ENCODE measurements at places on chromosomes 2 and 18.

DNA sequence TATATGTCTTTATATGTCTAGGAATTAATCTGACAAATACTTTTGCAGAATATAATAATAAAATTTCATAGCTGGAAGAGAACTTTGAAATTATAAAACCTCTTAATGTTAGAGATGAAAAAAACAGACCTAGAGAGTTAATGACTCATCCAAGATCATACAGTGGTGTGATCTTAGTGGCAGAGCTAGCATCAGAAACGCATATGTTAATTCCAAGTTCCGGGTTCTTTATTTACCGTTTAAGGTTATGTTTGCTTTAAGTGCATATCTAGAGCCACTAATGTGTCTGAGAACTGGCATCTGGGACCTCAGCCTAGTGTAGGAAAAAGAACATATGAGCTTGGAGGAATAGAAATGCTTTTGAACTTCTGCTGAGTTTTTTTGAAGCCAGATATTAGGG is 24.3 kb downstream of the CERS6 start:
- DNase-seq, result no peak

DNA sequence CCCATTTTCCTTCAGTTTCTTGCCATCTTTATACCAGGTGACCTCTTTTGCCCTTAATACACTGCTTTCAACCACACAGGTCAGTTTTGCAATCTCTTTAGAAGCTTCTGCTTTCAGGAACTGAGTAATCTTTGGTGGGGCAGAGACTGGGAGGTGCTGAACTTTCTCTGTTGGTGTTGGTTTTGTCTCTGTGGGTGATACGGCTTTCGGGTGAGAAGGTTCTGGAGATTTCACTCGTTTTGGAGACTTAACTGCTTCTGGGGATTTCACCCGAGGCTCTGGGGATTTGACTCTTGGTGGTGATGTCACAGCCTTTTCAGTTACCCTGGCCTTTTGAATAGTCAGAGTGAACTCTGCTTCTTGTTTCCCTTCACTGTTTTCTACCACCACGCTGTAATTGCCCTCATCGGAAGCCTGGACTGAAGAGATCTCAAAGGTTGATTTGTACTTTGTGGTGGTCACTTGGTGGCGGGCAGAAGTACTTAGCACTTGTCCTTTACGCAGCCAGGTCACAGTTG is 50.4 kb downstream of the PLEKHA3 start:
- DNase-seq, result no peak

GRCh38 chr18:79540161-79540903 is 139.3 kb upstream of the CTDP1 start:
- DNase-seq, result no peak

DNA sequence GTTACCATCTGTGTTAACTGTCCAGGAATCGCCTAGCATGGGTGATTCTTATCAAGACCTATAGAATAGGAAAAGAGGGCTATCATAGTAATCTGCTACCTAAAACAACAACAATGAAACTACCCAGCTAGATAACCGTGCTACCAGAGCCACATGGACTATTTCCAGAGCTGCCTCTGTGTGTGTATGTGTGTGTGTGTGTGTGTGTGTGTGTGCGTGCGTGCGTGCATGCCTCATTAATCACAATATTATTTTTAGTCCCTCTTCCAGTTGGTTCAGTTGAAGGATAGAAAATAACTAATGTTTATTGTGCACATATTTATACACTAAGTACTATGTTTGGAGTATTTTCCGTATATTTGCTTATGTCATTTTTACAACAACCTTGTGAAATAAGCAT is 201.1 kb downstream of the SP3 start:
- DNase-seq, result no peak

DNA sequence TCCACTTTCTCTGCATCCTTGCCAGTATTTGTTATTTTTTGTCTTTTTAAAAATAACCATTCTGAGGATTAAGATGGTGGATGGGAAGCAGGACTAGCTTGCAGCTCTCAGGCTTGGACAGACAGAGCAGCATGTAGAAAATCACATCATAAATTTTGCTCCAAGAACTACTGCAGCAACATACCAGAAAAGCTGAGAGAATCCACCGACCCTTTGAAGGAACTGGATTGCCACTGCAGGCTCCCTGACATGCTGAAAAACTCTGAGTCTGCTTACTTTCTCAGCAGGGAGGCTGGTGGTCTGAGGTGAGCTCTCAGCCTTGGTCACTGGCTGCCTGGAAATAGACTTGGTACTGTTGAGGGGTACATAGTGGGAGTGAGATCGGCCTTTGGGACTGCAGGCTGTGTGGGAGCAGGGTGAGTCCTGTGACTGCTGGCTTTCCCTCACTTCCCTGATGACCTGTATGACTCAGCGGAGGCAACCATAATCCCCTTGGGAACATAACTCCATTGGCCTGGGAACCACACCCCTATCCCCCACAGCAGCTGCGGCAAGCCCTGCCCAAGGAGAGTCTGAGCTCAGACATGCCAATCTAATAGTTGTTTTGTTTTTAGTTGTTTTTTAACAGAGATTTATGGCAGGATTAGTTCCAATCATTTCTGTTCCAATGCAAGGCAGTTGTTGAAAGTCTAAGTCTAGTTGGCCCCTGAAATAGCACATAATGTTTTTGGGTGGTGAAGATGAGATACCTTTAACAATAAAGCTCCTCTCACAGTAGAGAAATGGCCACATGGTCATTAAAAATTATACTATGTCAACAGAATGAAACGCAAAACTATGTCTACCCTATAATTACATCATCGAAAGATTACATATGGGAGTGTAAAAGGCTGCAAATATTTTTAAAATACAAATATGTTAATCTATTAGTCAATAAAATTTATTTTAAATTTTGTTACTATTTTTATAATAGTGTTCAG is 414.2 kb upstream of the CHAC2 start:
- DNase-seq, result no peak

- no peak for DNase-seq
These were observed 12.2 kb downstream of the SPATA3 start for GRCh38 chr2:231008131-231008530.

DNA sequence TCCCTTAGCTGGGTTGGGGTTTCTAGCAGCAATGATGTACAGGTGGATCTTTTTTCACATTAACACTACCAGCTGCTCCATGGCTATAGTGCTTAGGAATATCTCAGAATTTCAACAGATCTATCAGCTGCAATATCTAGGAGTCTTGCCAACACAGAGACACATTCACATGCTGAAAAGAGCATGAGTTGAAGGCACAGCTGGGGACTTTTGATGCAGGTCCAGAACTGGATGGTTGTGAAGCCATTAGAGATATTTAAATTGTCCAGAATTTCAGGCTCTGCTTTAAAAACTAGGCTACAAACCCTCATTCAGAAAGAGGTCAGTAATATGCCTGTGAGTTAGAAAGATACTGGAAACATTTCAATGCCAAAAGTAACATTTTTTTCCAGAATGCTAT is 122.2 kb upstream of the CCDC195 start:
- DNase-seq, result peak; percentile 91

DNA sequence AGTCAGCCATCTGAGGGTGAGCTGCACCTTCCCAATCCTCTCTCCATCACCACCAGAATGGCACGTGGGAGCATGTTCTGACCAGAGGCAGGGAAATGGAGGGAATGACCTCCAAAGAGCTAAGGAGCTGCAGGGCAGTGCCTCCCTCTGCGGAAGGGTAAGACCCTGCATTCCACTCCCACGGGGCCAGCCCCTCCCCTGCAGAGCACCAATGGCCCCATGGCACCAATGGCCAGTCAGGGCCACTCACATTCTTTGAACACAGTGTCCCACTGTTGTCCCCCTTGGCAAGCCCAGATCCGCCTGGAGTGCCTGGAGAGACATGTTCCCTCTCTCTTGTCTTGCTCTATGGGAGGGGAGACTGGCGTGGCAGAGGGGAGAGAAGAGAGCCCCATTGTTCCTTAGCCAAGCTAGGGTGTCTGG is 164.4 kb downstream of the TNS1 start:
- no peak for DNase-seq

DNA sequence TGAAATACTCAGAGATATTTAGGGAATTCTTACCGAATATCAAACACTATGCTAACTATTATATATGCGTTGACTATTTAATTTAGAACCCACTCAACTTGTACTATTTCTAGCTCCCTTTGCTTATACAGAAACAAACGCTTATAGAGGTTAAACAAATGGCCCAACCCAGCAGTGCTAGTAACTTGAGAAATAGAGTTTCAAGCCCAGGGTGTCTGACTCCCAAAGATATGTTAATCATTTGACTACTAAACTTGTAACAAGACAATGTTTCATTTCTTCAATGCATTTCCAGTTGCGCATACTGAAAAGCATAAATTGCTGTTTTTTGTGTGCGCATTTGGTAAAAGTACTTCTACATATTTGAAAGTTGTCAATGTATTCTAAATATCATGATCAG is 310.3 kb downstream of the GALNT13 start:
- DNase-seq, result no peak

GRCh38 chr2:20108655-20109396 is 57.4 kb upstream of the LAPTM4A start:
- DNase-seq, result peak; percentile 45

DNA sequence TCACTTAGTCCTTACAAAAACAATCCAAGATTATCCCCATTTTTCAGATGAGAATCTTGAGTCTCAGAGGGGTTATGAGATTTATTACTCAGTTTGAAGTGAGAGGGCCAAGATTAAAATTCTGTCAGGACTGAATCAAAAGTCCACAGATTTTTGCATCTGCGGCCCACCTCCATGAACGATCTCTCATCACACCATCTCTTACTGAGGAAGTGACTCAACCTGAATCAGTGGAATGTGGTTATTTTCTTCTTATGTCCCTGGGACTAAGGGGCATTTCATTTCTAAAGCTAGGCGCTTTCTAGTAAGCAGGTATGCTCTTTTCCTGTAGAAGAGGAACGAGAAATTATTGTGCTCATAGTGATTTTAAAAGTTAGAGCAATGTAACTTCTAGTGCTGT is 360.3 kb upstream of the SPHKAP start:
- no peak for DNase-seq

GRCh38 chr18:34909637-34910364 is 131.4 kb upstream of the MAPRE2 start:
- peak; percentile 67 for DNase-seq

DNA sequence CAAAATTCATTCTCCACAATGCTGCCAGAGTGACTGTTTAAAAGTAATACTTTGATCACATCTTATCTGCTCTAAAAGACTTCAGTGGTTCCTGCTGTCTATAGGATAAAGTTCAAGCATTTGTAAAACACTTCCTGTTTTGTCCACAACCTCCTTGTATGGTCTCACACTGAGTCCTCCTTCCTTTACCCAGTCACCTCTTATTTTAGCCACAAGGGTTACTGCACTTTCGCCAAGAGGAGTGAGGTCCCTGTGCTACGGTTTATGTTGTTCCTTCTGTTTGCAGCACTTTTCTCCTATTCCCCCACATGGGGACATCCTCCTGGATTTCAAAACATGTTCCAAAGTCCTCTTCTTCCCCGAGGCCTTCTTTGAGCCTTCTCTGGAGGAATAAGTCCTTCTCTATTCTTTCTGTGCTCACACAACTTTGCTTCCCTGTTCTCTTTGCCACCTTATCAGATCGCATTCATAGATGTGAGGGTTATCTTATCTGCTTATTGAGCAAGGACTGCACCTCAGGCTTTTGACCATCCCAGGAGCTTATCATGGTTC is 112.2 kb upstream of the NABP1 start:
- no peak for DNase-seq

- no peak for DNase-seq
These were observed 323.0 kb downstream of the TSN start for GRCh38 chr2:122078451-122078850.

DNA sequence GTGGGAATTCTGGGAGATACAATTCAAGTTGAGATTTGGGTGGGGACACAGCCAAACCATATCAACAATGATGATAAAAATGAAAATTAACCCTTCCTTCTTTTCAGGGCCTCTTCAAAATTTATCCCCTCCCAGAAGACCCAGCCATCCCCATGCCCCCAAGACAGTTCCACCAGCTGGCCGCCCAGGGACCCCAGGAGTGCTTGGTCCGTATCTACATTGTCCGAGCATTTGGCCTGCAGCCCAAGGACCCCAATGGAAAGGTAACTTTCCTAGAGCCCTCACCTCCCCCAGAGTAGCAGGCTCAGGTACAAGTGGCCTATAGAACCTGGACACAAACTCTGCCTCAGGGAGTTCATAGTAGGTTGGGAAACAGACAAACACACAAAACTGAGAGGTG is 205.4 kb downstream of the DYSF start:
- no peak for DNase-seq

DNA sequence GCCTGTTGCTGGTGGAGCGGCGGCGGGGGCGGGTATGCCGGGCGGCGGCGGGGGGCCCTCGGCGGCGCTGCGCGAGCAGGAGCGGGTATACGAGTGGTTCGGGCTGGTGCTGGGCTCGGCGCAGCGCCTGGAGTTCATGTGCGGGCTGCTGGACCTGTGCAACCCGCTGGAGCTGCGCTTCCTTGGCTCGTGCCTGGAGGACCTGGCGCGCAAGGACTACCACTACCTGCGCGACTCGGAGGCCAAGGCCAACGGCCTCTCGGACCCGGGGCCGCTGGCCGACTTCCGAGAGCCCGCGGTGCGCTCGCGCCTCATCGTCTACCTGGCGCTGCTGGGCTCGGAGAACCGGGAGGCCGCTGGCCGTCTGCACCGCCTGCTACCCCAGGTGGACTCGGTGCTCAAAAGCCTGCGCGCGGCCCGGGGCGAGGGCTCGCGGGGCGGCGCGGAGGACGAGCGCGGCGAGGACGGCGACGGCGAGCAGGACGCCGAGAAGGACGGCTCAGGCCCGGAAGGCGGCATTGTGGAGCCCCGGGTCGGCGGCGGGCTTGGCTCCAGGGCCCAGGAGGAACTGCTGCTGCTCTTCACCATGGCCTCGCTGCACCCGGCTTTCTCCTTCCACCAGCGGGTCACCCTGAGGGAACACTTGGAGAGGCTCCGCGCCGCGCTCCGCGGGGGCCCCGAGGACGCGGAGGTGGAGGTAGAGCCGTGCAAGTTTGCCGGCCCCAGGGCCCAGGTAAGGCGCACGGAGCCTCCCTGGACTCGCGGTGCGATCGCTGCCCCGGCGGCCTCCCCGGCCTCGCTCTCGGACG is 1.0 kb downstream of the ZCCHC2 start:
- peak; percentile 52 for DNase-seq

DNA sequence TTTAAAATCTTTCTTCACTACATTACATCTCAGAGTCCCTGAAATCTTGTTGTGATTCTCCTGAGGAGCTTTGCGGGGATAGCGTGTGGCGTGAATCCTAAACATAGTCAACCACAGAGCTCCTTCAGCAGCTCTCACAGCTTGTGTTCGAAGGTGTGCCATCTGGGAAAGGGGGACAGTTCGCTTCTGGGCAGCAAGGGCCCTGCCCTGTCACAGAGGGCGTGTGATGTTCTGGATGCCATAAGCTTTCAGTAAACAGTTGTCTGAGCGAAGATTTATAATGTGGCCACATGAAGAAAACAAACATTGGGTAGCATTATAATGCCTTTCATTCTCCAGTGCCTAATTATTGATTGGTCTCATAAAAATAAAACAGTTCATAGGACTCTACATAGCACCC is 172.5 kb downstream of the MYO1B start:
- DNase-seq, result no peak
